ENCODE measurements at places on chromosomes 7 and 10.
A peak's percentile ranks its signal among the peaks of the same experiment; 100 is the strongest.

- peaks cover 3% of the 10 kb centered on the region for H3K36me3 ChIP-seq
- H3K4me3 ChIP-seq: no peak overlapping the region
- H3K27me3 ChIP-seq: no peaks in the 10 kb centered on the region
Observed at GRCh38 chr7:133947458-133948254, 179.5 kb upstream of the LRGUK start.

- no peak for DNase-seq
- H3K36me3 ChIP-seq: no peaks in the 10 kb centered on the region
- H3K4me3 ChIP-seq: no peak overlapping the region
Observed at GRCh38 chr7:64870656-64871055, 32.4 kb upstream of the ZNF273 start.

DNA sequence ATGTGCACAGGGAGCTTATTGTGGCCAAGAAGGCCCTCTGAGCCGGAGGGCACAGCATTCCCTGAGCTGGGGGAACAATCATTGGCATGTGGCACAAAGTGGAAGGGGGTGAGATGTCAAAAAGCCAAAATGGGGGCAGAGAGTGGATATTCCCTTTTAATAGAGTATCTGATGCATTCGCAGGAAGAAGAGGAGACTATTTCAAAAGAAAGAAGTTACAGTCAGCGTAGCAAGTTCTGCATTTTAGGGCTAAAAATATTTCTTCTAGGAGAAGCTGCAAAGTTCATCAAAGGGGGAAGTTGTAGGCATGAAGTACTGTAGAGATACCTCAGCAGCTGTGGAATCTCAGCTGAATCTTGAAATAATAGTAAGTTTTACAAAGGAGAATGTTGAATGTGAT is 136.0 kb upstream of the WDR11 start:
- no peaks in the 10 kb centered on the region for H3K4me1 ChIP-seq
- DNase-seq: no peak
- H3K27ac ChIP-seq: no peak overlapping the region
- no peaks in the 10 kb centered on the region for H3K27me3 ChIP-seq

GRCh38 chr10:123781956-123782500 is 109.6 kb downstream of the CPXM2 start:
- no peaks in the 10 kb centered on the region for H3K36me3 ChIP-seq
- no peaks in the 10 kb centered on the region for H3K4me1 ChIP-seq
- no peak overlapping the region for H3K27ac ChIP-seq

- H3K4me3 ChIP-seq: no peak overlapping the region
- H3K27ac ChIP-seq: peak overlapping the region; percentile 58
- DNase-seq: peak; percentile 14
- H3K4me1 ChIP-seq: peaks cover 16% of the 10 kb centered on the region
Observed at GRCh38 chr10:70272925-70273316, 10.9 kb downstream of the NPFFR1 start.
